Activated CD8-positive, alpha-beta T cell treated with anti-CD3 and anti-CD28 coated beads, Interleukin-2, amount 10 ng/mL, durations not matched to agents 7 days and 5 days (primary cell): ENCODE measurements at places on chromosomes 2 and 18. TPM values are rescaled to one million over a fixed set of nuclear protein-coding genes. Genes with fewer than 3 reads are reported as not detected.
A peak's percentile ranks its signal among the peaks of the same experiment; 100 is the strongest.

Gene RETREG2
- total RNA-seq, result 111 TPM

Gene COL5A2
- total RNA-seq, result 2.6 TPM

Gene STARD6
- total RNA-seq, result not detected

Gene TMEFF2
- not detected for total RNA-seq

Gene TGFA
- total RNA-seq, result 0.13 TPM

Gene MYOM1
- 1.5 TPM for total RNA-seq

Gene MRPL53
- total RNA-seq, result 95.7 TPM

Gene GPR75
- 3.0 TPM for total RNA-seq

Gene BARD1
- total RNA-seq, result 56.4 TPM

Gene HOXD4
- total RNA-seq, result not detected

Gene KLHL41
- total RNA-seq, result not detected

DNA sequence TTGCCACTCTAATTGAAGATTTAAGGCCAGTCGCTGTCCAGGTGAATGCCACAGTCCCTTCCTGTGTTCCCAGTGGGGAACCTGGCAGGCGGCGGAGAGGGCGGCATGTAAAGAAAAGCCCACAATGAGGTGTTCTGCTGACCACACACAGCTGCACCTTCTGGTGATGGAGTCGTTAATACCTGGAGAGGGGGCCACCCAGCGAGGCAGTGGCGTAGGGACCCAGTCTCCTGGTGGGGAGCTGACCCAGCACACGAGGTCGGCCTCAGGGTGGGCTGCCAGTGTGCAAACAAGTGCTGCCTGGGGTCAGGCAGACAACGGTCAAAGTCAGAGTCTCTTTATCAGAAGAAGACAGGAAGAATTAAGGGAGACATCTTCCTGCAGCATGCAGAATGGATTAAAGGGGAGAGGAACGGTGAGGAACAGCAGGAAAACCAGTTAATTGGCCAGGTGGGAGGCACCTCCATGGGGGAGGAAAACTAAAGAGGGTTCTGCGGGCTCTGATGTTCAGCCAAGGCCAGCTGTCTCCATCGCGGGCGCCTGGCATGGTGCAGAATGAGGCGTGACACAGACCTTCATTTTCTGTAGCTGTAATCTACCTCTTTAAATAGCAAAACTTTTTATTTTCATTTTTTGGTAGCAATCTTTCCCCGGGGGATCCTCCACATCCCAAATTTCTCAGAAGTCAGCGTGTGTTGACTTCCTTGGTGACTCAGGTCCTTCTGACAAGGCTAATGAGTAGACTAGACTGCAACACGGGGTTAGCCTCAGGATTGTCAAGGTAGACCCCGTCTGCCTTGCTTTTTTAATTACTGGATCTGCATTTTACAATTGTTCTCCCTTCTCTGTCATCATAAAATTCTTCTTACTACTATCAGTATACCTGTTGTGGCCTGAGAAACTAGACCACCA, 78.3 kb downstream of the SMAD7 start:
- no peak for DNase-seq

DNA sequence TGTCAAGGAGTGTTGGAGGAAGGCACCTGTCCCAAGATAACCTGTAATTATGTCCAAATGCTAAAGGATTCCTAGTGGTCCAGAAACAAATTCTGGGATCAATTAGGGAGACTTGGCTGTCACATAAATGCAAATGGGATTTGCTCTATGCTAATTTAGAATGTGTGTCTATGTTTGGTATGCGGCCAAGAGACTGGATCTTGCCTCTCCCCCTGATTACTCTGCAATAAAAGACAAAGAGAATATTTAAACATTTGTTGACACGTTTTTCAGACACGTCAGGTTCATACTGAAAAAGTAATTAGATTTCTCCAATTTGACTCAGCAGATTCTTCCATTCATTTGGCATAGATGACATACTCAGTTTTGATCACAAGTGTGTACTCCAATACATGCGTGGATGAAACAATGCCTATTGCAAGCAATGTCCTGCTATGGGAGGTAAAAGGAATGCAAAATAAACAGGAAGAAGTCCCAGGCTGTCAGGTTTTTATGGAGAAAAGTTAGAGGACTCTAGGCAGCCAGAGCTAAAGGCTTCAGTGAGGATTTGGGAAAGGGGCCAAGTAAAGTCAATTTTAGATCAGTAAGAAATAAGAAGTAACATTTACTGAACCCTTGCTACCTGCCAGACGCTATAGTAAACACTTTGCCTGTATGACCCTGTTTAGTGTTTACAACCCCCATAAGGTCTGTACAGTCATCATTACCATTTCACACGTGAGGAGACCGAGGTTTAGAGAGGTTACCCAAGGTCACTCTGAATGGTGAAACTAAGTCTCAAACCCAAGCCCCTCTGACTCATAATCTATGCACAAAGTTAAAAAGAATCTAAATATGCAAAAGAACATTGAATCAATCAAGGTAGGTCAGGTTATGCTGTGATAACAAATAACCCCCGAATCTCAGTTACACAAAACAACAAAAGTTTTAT, 7.8 kb downstream of the ANTXR1 start:
- no peak for DNase-seq

DNA sequence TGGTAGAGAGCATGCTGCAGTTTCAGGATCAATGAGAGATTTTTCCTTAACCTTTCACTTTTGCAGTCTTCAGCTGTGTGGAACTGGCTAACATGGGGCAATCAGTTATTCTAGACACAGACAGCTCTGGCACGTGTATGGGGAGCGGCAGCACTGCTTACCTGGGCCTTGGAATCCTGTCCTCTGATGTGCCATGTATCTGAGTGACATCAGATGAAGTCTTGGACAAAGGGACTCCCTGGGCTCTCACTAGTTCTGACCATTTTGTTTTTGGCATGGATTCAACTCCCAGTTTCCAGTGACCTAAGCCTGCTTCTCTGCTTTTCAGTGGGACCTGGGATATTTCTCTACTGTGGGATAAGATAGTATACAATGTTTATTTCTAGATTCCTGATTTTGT, 54.3 kb downstream of the RNF144A start:
- DNase-seq, result no peak

DNA sequence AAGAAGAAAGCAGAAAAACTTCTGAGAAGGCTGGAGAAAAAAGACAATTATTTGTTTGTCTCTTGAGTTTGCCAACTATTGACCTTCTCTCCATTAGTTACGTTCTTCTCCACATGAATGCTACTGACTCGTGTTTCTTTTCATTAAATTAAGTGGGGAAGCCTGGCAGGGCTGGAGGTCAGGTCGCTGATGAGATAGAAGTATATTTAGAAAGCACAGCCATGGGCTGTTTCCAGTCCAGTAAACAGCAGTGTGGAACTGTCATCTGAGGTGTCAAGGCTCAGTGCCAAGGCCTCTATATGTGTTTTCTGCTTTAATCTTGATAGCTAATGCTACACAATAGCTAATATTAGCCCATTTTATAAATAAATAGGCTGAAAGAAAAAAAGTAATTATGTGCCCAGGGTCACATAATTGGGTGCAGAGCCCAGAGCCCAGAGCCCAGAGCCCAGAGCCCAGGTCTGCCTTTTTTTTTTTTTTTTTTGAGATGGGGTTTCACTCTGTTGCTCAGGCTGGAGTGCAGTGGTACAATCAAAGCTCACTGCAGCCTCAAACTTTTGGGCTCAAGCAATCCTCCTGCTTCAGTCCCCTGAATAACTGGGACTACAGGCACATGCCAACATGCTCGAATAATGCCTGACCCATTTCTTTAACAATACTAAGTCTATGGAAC, 6.3 kb downstream of the MSGN1 start:
- no peak for DNase-seq

- no peak for DNase-seq
Observed at GRCh38 chr2:13115643-13116042, 398.9 kb downstream of the TRIB2 start.

- DNase-seq, result no peak
Observed at GRCh38 chr2:230955163-230955737, 30.2 kb upstream of the GPR55 start.

DNA sequence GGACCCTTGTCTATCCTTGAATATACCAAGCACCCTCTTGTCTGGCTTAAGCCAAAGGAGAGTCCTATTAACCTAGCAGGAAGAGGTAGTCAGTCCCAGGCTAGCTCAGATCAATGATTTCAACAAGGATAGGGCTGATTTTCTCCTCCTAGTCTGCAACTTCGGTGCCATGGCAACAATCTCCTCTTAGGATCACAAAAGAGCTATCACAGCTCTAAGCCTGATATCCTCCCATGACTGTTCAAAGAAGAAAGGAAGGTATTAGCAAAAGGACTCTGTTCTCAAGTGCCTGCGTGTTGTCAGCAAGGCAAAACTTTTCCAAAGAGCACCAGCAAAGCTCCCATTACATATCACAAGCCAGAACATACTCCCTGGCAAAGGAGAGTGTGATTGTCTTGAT, 58.7 kb upstream of the DDX18 start:
- DNase-seq, result no peak

DNA sequence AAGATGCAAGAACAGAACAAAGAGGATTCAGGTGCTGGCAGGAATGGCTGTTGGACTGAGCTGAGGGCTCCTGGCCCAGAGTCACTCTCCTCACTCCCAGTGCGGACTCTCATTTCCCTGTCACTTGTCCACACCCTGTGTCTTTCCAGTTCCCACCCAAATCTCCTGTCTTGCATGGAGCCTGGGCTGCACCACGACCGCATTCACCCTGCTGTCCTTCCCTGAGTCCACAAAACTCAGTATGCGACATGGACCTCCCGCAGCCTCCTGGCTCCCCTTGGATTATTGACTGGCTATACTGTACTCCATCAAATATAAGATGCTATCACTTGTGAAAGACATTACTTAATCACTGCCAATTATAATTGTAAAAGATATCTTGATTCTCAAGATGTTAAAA, 2.5 kb upstream of the ITM2C start:
- DNase-seq, result no peak

DNA sequence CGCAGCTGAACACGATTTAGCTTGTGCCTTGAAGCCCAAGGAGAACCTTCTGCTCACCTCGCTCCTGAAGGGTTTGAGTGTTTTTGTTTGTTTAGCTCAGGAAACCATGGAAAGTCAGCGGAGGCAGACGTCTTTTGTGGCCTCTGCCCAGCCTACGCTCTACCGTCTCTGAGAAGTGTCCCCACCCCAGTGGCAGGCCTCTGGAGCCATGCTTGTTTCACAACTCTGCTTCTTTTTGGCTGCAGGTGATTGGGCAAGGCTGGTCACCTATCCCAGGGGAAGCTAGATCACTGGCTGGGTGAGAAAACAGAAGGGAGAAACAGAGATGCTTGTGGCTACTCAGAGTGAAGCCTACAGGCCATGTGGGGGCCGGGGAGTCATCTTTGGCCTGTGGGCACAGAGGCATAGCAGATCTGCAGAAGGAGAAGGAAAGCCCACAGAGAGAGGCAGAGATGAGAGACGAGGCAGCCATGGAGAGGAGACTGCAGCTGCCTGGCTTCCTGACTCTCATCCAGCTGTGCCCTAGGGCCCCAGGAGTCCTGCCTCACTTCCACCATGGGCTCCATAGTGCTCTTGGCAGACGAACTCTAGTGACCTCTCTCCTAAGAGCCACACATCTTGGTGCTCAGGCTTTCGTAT, 50.1 kb downstream of the CIB4 start:
- DNase-seq, result no peak

- no peak for DNase-seq
Observed at GRCh38 chr18:35174093-35174731, 66.6 kb upstream of the ZNF397 start.

DNA sequence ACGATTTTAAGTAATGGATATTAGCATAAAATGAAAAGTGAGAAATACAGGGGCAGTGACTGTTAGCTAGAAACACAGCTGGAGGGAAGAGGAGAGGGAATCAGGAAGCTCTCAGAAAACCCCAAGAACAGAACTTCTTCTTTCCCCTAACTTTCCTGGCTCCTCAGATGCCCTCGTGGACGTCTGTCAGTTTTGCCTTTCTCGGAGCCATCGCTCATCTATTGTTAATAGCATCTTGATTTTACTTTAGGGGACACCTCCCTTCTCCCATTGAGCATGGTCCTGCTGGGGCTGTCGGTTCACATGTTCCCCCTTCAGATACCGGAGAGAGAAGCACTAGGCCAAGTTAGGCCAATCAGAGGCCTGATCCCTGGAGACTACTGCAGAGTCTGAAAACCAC, 2.3 kb upstream of the PLEK start:
- no peak for DNase-seq

- DNase-seq, result peak; percentile 68
Observed at GRCh38 chr2:227472265-227473121, 537 bp downstream of the AGFG1 start.

GRCh38 chr2:74744731-74745515, 89.0 kb upstream of the HK2 start:
- no peak for DNase-seq

DNA sequence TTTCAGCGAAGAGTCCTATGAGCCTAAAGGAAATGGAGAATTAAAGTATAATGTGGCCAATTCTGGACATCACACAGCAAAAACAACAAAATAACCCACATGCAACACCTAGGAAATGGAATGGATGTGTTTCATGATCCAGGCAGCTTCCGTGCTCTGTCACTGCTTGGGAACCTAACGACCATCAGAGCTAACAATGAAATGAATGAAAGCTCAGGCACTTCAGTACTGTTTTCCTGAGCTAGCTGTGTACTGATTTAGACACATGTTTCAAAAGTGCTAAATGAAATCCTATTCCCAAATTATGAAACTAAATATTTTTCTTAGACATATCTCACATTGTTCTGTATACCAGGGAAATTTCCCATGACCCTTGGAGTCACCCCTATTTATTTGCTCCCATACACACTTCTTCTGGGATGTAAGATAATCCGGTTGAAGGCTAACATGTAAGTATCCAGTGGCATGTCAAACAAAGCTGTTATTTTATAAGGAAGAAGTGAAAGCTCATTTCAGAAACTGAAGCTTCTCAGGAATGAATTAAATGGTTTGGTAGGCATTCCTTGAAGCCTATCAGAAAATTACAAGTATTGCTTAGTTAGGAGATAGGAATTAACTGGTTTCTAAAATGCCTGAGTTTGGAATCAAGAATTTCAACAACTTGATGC, 108.5 kb upstream of the RND3 start:
- no peak for DNase-seq

DNA sequence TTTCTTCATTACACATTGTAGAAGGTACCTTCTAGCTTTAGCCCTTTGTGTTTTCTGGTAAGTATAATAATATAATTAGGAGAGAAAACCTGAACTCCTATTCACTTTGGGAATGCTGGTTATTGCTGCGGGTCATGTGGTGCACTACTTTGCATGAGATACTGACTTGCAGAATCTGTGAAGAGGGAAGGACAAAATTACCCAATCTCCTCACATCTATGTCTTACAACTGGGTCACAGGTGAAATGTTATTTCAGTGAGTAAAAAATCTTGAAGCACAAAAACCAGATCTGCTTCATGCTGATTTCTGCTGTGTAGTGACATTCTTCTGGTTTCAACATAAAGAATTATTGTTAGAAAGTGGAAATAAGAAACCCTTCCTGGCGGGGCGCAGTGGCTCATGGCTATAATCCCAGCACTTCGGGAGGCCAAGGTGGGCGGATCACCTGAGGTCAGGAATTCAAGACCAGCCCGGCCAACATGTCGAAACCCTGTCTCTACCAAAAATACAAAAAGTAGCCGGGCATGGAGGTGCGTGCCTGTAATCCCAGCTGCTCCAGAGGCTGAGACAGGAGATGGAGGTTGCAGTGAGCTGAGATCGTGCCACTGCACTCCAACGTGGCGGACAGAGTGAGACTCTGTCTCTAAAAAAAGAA, 211.0 kb upstream of the REG3G start:
- DNase-seq, result no peak

GRCh38 chr18:62418258-62418657, 93.1 kb downstream of the TNFRSF11A start:
- DNase-seq, result peak; percentile 40

- no peak for DNase-seq
Observed at GRCh38 chr2:164073101-164074074, 337.6 kb upstream of the FIGN start.
